ENCODE measurements at places on chromosomes 6 and 20. TPM values are rescaled to one million over a fixed set of nuclear protein-coding genes. Genes with fewer than 3 reads are reported as not detected.
A peak's percentile ranks its signal among the peaks of the same experiment; 100 is the strongest.

MANEA gene
- 17.6 TPM for total RNA-seq

GCNT2 gene
- 34.4 TPM for total RNA-seq

SLC52A3 gene
- 0.02 TPM for total RNA-seq

ENPP5 gene
- not detected for total RNA-seq

ENPP1 gene
- total RNA-seq = 1.7 TPM

LAMA2 gene
- total RNA-seq = 1.0 TPM

RSPH3 gene
- total RNA-seq = 1.9 TPM

SUMO4 gene
- 0.87 TPM for total RNA-seq

GRCh38 chr6:100577425-100577824 is 112.7 kb upstream of the SIM1 start:
- no peak for DNase-seq

- DNase-seq = no peak
Observed at GRCh38 chr20:51422514-51423289, 119.8 kb downstream of the NFATC2 start.

DNA sequence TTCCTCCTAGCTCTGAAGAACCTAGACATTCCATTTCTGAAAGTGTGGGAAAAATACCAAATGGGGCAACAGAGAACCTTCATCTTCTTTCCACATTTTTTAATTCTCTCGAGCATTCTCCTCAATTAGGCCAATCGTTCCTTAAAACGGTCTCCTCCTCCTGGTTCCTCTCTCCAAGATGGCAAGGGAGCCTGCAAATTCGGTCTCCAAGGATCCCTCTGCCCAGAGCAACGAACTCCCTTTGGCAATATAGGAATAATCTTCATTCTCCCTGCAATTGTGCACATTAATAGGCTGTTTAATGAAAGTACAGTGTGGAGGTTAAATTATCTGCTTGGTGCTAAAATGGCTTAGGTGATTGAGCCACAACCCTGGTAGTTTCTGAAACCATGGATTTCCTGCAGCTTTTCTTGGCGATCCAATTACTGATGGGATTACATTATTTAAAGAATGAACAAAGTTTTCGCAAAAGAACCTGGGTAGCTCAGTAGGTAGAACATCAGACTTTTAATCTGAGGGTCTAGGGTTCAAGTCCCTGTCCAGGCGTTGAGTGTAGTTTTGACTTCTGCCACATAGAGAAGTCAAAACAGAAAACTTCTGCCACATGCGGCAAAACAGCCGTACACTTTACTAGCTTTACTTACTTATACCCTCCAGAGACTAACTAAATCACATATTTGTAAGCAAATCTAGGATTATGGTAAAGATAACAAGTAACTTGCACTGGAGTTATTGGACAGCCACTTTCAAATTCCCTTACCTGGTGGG is 102.9 kb upstream of the ZNF184 start:
- peak; percentile 54 for DNase-seq

DNA sequence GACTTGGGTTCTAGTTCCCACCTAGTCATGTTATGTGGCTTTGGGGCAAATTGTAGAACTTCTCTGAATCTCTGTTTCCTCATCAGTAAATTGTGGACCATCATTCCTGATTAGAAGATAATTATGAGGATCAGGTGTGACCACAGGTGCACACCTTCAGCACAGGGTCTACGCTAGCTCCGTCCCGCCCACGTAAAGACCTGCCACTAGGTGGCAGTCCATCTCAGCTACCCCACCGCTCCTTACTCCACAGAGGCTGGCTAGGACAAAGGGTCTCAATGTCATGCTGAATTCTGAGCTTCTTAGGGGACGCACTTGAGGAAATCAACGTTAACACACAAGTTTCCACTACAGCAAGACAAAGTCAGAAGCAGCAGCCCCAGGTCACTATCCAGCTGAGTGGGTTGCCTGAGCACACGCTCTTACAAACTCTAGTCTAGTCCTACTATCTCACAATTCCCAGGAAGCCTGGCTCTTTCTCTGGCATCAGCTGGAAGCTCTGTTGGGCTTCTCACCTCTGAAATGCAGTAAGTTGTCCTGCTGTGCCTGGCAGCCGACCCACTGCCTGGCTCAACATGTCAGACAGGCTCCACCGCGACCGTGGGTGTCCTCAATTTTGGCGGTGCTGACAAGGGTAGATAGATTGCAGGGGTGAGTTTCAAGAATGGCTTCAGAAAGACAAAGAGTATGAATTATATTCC is 2.0 kb upstream of the PLCG1 start:
- peak; percentile 28 for DNase-seq

DNA sequence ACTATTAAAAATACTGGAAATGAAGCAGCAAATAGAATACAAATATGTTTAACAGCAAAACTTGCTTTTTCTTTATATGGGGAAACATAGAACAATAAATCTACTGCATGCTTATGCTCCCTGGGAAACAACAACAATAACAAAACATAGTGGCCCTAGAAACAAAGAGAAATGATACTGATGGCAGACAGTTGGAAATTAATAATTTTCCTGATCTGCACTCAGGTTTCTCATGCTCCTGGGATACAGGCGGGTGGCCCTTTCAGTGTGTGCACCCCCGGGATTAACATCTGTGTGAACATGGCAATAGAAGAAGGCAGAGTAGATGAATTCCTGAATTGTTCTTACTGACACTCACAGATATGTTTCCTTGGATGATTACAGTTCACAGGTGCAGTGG is 209.2 kb upstream of the TBX18 start:
- DNase-seq = no peak

GRCh38 chr20:2149507-2149906 is 47.9 kb downstream of the STK35 start:
- no peak for DNase-seq

- DNase-seq = no peak
Observed at GRCh38 chr6:53294095-53294494, 54.7 kb downstream of the ELOVL5 start.

GRCh38 chr6:42118162-42119001 is 24.0 kb downstream of the C6orf132 start:
- peak; percentile 8 for DNase-seq

DNA sequence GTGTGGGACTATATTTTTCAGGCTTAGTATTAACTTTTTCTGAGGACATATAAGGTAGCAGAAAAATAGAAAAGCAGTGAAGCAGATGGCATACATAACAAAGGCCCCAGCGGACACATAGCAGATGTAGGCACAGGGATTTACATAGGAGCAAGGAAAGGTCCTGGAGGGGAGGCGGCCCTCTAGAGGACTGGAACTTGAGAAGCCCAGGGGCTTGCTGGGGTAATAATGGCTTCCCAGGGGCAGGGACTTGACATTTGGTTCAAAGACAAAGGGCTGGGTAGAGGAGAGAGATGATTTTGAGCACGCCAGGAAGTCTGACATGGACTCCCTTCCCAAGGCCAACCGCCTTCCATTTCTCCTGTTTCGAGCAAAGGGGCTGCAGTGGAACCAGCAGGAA is 31.7 kb upstream of the OSTM1 start:
- DNase-seq = no peak

GRCh38 chr6:4025681-4026080 is 53.3 kb downstream of the FAM217A start:
- DNase-seq = no peak

DNA sequence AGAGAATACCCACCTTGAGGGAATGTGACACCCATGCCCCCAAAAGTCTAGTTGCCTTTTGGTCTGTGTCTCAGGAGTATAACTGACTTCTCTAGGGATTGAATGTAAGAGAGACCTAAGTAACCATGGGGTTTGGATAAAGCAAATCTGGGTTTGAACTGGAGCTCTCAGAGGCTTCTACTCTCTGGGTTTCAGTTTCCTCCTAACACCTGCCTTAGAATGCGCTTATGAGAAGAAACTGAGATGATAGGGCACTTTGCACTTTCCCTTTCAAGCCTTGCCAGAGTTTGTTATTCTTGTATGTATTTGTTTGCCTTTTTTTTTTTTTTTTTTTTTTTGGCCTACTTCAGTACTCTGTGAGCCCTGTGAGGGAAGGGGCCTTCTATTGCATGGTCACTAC is 19.4 kb downstream of the SDHAF4 start:
- DNase-seq = no peak

DNA sequence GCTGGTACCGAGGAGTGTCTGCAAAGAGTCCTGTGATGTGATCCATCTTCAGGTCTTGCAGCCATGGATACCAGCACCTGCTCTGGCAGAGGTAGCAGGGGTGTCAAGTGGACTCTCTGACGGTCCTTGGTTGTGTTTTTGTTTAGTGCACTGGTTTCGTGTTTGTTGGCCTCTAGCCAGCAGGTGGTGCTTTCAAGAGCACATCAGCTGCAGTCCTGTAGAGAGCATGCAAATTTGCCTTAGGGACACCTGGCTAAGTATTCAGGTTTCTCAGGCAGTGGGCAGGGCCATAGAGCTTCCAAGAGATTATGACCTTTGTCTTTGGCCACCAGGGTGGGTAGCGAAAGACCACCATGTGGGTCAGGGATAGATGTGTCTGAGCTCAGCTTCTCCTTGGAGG is 14.5 kb upstream of the RGS17 start:
- DNase-seq = no peak

- DNase-seq = no peak
Observed at GRCh38 chr20:16424780-16425179, 148.5 kb downstream of the KIF16B start.

DNA sequence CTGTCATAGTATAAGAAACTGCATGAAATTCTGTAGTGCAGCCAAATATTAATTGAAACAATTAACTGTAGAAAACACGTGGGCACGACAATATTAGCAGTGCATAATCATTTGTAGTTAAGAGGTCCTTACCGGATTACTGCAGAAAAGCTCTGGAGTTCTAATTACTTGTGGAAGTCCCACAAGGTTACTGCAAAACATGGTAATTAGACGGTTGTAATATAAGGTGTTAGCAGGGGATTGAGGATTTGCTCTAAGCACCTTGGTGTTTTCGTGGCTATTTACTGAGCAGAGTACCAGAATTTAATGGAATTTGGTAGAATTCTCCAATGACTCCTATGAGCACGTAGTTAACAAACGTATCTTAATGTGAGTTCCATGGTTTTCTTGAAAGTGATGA is 473.6 kb upstream of the AGPAT4 start:
- DNase-seq = no peak

DNA sequence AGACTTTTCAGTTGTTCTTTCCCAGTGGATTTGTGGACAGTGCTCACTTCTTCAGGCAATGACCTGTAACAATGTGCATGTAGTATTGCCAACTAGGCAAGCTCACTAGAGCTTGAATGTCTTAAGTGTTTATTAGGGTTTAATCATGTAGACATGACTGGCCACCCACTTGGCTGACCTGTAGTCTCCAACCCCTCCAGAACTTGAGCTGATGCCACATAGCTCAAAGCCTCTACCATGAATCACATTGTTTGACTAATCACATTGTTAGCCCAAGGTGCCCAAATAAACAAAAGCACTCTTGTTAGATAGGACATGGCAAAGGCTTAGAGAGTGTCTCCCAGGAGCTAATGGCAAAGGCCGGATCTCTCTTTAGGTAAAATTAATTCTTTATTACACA is 272.7 kb downstream of the GRIK2 start:
- no peak for DNase-seq

GRCh38 chr6:132964101-132964867 is 149.9 kb downstream of the RPS12 start:
- DNase-seq = no peak

DNA sequence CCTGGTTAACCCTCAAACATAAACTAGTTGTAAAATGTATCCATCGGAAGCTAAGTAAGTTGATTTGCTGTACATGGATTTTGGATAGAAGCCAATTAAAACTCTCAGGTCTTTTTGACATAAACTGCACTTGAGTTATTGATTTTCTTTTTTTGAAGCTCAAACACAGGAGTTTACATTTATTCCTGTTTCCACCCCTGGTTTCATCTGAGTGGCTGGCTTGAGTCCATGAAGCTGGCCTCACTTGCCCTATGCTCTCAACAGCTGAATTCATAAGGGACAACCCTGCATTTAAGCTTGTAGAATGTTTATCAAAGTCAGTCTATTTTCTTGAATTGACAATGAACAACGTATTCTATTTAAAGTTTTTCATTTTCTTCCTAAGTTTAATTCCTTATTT is 58.1 kb upstream of the PLEKHG1 start:
- DNase-seq = no peak

DNA sequence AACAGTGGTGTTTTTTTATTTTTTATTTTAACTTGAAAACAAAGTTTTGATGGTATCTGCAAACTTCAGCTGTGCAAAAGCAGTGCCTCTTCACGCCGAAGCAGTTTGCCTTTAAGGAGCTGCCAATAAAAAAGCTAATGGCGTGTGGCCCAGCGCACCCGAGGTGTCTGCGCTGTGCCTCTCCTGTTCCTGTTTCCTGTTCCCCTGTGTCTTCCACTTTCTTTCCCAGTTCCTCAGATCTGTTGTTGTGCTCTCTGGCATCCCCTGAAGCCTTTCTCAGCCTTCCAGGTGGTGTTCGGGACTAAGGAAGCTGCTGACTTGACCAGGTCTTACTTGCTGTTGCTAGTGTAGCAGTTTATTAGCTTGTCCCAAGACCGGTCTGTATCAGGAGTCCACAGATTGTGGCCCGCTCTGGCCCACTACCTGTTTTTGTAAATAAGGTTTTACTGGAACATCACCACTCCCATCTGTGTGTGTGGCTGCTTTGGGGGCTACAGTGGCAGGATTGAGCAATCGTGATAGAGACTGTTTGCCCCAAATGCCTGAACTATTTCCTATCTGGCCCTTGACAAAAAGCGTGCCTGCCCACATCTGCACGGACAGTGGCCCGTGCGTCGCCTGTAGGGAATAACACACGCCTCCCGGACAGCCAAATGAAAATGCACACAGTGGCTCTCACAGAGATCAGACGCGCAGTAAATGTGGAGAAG is 178.3 kb downstream of the TMEM242 start:
- DNase-seq = no peak

DNA sequence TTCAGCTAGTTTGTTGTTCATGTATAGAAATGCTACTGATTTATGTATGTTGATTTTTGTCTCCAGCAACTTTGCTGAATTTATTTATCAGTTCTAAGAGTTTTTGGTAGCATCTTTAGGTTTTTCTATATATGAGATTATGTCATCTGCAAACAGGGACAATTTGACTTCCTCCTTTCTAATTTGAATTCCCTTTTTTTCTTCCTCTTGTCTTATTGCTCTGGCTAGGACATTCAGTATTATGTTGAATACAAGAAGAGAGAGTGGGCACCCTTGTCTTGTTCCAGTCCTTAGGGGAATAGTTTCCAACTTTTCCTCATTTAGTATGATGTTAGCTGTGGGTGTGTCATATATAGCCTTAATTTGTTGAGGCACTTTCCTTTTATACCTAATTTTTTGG is 58.2 kb downstream of the CDH26 start:
- DNase-seq = no peak

DNA sequence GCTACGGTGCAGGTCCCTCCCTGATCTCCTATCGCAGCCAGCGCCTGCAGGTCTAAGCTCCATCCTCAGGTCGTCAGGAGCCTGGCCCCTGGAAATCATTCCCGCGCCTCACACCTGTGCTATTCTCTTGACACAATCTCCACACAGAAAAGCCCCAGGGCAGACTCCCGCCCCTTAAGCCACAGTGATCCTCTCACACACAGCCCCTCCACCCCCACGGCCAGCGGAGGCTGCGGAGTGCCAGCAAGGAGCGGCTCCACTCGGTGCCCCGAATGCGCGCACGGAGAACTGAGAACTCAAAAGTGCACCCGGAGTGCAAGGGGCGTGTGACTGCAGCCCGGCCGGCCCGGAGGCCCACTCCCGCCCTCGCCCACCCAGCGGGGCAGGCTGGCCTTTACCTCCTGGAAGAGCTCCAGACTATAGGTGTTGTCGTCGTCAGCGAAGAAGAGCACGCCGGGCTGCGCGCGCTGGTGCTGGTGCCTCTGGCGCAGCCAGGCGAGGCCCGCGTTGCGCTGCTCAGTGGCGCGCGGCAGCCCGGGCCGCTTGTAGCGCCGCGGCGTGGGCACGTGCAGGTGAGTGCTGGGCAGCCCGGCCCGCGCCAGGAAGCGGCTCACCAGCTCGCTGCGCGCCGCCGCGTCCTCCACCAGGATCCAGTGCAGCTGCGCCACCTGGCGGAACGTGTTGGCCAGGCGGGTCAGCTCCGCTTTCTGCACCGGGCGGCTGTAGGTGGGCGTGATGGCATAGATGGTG is 1.2 kb downstream of the B3GAT2 start:
- DNase-seq = peak; percentile 58

All from NCI-H460 (cell line).